Stimulated activated CD8-positive, alpha-beta memory T cell treated with anti-CD3 and anti-CD28 coated beads, Interleukin-4, amount 100 ng/mL, for 1 hour (primary cell): ENCODE measurements at places on chromosomes 3 and 15.

GRCh38 chr3:4738737-4739274, 240.4 kb upstream of the BHLHE40 start:
- DNase-seq: no peak

DNA sequence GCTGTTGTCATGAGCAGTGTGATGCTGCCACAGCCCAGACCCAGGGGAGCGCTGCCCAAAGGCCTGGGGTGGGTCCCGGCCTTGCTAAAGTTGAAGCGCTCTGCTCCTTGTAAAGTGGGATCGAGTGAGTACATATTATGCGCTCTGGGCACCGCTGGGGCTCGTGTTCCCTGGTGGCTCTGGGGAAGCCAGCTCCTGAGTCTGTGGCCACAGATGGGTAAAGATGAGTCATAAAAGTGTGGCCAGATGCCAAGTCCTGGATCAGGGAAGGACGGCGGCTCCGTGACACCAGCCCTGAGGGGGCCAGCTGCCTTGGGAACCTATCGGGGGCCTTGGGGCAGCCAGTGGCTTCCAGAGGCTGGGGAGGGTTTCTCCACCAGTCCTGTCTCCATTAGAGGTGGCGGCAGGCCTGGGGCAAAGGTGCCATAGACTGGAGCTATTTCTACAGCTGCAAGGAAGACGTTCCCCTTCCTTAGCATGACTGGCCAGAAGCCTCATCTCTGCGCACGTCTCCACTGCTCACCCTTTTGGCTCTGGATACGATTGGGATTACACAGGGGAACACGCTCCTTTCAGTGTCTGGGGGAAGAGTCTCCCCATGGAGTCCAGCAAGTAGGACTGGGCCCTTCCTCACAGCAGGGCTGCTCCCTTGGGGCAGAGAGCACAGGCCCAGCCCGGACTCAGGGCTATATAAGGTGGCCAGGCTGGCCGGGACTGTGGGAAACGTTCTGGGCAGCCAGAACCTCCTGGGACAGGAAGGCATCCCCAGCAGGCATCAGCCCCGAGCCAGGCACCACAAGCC, 1.2 kb upstream of the ITIH4 start:
- DNase-seq: no peak

GRCh38 chr3:150319900-150320299, 88.2 kb upstream of the TSC22D2 start:
- no peak for DNase-seq

DNA sequence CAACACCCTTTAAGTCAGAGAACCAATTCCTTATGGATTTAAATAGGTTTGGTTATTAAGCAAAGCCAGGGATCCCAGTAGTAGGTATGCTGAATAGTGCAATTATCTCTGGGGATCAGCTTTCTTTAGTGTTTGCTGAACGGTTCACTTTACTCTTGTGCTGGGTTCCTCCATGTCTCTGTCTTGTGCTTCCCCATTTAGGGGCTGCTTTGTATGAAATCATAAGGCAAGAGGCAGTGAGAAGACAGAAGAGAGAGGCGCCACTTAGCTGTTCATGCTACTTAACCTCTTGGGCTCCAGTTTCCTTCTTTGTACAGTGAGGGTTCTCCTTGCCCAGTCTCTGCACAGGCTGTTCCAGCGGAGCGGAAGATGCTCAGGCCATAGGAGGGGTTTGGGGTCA, 3.5 kb downstream of the ST6GAL1 start:
- no peak for DNase-seq

GRCh38 chr3:177284383-177284881, 87.2 kb upstream of the TBL1XR1 start:
- no peak for DNase-seq

- peak; percentile 66 for DNase-seq
These were observed 16.1 kb downstream of the SH2D7 start for GRCh38 chr15:78108300-78109084.

DNA sequence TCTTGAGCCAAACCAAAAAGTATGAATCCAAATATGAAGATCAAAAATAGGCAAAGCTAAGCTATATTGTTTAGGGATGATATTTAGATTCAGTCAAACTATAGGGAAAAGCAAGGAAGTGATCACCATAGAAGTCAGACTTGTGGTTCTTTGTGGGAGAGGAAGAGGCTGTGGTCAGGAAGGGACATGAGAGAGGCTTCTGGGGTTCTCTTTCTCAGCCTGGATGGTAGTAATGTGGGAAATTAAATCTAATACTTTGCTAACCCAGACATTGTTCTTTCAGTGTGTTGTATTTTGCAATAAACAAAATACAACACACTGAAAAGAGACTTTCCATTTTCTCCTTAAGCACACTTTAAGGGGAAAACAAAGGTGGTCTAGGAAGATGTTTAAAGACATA, 3.1 kb downstream of the CX3CR1 start:
- DNase-seq: no peak

GRCh38 chr15:90750186-90750585, 33.0 kb downstream of the BLM start:
- DNase-seq: no peak
